ENCODE measurements at places on chromosomes 11 and 22. TPM values are rescaled to one million over a fixed set of nuclear protein-coding genes. Genes with fewer than 3 reads are reported as not detected.

TH gene
- polyA plus RNA-seq = not detected

EMID1 gene
- not detected for polyA plus RNA-seq

KDM4D gene
- not detected for polyA plus RNA-seq

ANKRD42 gene
- 3.2 TPM for polyA plus RNA-seq

VSIG2 gene
- not detected for polyA plus RNA-seq

MMP12 gene
- polyA plus RNA-seq = not detected

DNA sequence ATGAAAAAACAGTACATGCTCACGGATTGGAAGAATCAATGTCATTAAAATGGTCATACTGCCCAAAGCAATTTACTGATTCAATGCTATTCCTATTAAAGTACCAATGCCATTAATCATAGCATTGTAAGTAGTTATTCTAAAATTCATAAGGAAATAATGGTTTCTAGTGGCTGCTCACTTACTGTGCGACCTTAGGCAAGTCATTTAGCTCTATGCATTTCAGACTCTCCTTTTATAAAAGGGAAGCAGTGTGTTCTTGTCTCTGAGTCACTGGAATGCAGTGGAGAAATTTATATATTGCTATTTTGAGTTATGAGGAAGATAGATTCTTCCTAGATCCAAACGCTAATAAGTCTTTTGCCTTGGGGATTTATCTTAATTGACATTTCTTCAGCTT, 174.8 kb downstream of the KCNA4 start:
- no peak for DNase-seq

- peak; percentile 60 for DNase-seq
Measured at GRCh38 chr11:72471005-72471898, 36.9 kb upstream of the CLPB start.

DNA sequence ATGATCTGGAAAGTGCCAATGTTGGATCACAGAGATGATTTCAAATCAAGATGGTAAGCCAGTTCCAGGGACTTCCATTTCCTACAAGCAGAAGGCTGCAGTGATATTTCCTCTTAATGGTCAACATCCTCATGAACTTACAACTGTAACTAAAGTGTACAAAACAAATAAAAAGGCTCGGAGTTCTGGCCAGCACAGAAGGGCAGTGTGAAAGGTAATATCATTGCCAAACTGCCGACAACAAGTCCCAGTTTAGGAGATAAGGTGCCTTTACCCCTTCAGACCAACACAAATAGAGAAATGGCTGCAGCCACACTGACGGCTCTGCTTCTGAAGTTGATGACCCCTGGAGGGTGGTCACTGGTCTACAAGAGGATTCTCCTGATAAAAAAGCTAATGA, 91.1 kb downstream of the ETS1 start:
- no peak for DNase-seq

DNA sequence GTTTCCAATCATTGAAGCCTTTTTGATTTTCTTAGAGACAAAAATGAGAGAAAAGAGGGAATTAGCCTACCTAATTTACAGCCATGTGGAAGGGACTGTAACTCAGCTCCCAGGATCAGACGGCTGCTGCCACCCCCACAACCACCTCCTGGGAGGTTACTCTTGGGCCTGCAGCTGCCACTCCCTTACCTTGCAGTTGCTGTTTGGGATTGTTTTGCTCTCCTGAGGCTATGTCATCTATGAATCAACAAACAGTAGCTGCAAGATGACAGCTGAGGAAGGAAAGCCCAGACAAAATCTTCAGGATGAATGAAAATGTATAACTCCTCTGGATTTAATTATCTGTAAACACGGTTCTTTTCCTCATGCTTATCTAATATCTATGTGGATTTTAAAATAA, 28.0 kb upstream of the ZC3H12C start:
- no peak for DNase-seq

DNA sequence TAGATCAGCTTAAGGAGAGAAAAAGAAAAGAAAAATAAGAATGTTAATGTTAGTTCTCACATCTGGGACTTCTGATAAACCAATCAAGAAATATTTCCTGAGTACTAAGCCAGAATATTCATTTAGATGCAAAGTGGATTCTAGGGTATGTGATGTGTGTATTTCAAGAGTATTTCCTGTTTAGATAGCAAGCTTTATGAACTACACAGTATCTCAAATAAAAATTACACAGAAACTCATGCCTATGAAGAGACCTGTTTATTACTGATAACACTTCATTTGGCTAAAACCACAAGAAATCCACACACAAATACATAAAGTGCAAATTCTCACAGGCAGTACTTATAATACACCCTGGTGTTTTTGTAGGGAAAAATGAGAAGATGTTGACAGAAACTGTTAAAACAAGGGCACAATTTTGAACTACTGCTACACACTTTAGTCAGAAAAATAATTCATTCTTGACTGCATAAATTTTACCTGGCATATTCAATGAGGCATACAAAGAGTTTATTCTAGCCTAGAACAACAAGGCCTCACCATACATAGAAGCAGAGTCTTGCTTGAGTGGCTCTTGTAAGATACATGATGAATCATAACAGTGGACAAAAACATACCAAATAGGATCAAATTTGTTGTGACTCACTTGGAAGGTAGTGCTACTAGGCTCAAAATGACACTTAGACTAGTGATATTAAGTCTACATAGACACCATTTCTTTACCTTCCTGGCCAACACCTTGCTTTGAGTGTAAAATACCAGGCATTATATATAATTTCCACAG, 18.8 kb upstream of the P4HA3 start:
- DNase-seq = no peak

DNA sequence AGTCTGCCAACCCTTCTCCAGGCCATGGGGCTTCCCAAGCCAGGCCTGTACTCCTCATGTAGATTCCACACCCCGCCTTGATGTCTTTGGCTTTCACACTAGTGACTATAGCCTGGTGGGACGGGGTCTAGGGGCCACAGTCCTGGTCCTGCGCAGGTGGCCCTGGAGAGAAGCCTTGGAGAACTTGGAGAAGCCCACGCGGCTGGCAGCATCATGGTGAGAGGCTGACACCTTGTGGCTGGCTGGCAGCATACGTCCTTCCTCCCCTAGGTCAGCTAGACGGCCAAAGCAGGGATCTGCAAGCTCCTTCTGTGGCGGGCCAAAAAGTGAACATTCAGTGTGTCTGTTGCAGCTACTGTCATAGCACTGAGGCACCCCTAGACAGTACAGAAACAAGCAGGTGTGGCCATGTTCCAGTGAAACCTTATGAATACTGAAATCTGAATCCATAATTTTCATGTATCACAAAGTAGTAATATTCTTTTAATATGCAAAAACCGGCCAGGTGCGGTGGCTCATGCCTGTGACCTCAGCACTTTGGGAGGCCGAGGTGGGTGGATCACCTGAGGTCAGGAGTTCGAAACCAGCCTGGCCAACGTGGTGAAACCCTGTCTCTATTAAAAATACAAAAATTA, 42.0 kb downstream of the FAM83F start:
- DNase-seq = peak; percentile 46

DNA sequence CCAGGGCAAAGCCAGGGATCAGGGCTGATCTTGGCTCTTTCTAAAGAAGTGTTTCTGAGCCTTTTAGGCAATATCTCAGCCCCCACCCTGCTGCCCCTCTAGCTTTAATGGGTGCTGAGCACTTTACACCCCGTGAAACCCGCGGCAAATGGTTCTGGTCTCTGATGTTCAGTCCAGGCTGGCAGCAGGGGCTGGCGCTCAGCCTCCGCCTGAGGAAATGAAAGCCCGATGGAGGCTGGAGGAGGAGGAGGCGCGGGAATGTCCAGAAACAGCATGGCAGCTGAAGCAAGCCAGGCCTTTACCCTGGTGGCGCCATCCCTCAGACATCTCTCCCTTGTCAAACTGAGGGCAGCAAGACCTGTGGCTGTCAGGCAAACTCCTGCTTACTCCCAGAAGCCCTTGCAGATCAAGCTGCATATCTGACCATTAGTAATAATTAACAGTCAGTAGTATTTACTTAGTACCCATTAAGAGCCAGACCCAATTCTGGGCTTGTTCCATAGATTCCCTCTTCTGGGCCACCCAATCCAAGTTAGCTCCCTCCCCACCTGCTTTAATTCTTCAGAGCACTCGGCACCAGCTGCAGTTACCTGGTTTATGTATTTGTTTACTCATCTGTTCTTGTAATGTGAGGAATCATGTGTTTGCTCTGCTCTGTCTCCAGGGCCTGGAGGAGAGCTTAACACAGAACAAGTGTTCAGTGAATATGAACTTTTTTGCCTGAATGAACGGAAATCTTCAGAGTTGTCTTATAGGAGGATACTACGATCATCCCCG, 15.0 kb upstream of the ALX4 start:
- DNase-seq = no peak

- no peak for DNase-seq
Measured at GRCh38 chr11:69948256-69949141, 129.3 kb upstream of the FGF3 start.

DNA sequence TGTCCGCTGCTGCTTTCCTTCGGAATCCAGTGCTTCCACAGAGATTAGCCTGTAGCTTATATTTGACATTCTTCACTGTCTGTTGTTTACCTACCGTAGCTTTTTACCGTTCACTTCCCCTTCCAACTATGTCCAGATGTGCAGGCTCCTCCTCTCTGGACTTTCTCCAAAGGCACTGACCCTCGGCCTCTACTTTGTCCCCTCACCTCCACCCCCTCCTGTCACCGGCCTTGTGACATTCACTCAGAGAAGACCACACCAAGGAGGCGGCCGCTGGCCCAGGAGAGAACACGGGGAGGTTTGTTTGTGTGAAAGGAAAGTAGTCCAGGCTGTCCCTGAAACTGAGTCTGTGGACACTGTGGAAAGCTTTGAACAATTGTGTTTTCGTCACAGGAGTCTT, 15.4 kb upstream of the ST14 start:
- no peak for DNase-seq

DNA sequence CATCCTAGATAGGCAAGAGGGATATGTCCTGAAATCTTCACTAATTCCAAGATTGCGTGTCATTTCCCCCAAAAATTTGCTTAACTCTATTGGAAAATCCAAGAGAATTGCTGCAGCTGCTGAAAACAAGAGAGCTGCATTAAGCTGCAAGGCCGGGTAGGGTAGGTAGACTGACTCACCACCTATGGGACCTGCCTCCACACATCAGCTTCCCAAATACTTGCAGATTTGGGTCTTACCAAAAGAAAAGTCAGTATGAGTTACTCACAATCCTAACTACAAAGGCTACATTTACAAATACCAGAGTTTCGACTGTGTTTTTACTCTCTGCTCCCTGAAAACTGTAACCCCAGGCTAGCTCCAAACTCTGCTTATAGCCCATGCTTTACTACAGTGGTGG, 142.5 kb upstream of the TEAD1 start:
- no peak for DNase-seq

DNA sequence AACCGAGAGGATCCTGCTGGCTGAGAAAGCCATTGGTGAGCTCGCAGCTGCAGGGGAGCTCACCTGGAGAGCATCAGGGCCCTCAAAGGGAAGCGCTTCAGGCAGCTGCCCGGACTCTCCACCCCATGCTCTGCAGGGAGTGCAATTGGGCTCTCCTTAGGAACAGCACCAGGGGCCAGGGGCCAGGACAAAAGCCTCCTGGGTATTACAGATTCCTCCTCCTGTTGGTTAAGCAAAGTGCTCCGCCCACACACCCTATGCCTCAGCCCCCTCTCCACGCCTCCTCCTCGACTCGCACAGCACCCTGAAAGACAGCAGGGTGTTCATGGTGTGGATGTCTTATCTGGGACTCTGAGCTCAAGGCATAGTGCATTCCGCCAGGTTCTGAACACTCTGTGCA, 139.9 kb downstream of the SHANK2 start:
- DNase-seq = no peak

GRCh38 chr11:26703411-26704191, 18.3 kb downstream of the SLC5A12 start:
- no peak for DNase-seq

DNA sequence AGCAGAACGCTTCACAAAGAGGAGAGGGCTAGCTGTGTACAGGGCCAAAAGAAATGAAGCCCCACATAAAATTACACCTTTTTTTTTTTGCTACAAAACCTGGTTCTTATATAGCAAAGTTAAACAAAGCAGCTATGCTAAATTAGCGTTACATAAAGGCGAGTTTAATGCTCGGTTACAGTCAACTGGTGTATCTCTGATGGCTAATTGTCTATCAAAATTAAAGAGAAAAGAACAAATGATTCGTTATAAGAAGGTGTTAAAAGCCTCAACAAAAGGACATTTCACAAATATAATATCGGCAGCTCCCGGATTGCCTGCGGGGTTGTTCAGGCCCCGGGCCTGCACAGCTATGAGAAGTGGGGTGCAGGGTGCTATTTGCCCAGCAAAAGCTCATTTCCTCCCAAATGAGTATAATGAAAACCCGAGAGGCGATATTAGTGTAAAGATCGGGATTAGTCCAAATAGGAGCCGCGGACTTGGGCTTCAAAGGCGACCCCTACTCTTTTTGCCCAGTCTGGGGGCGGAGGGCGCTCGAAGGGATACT, 13.3 kb upstream of the PAX6 start:
- no peak for DNase-seq

DNA sequence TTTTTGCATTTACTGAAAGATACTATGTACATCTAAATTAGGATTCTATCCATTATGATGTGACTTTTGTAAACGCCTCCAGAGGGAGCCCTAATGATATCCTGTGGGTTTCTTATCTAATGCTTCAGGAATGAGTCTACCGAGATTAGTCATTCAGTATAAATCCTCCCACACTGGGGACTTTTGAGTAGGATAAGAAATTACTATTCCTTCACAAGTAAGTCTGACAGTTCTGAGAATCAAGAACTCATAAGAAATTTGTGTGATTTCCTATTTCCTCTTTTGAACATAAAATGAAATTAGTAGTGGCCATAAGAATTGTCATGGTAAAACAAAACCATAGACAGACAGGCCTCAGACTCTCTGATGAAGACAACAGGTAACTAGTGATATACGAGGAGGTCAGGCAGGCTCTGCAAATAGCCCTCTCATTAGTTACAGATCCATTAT, 10.0 kb upstream of the OR5M1 start:
- DNase-seq = no peak

DNA sequence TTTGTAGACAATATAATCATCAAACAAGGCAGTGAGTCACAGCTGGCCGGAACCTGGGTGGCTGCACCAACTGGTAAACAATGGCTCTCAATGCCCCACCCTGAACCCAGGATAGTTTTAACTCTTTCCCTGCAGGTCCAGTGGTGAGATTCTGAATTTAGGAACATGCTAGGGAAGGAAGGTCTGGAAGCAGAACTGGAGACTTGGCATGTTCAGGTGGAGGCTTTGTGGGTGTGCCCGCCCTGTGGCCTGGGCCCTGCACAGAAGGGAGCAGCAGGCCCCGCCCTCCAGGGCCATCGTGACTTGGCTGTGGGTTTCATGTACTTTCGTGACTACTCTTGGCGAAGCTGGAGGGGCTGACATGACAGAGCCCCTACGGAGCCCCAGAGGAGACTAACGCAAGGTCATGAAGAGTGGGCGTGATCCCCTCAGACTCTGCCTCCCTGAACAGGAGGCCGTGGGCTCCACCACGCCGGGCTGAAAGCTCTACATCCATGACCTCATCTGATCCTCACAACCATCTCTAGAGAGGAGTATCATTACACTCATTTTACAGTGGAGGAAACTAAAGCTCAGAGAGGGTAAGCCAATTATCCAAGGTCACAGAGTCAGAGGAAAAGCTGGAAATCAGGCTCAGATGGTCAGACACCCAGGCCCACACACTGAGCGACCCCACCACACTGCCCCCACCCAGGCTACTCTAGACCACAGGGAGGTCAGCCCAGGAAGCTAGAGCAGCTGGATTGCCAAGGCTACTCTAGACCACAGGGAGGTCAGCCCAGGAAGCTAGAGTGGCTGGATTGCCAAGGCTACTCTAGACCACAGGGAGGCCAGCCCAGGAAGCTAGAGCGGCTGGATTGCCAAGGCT, 27.3 kb downstream of the MAFF start:
- peak; percentile 44 for DNase-seq
